ENCODE measurements at places on chromosomes 5 and 9.

- peak; percentile 55 for DNase-seq
Observed at GRCh38 chr5:123813937-123814624, 302.1 kb downstream of the CSNK1G3 start.

DNA sequence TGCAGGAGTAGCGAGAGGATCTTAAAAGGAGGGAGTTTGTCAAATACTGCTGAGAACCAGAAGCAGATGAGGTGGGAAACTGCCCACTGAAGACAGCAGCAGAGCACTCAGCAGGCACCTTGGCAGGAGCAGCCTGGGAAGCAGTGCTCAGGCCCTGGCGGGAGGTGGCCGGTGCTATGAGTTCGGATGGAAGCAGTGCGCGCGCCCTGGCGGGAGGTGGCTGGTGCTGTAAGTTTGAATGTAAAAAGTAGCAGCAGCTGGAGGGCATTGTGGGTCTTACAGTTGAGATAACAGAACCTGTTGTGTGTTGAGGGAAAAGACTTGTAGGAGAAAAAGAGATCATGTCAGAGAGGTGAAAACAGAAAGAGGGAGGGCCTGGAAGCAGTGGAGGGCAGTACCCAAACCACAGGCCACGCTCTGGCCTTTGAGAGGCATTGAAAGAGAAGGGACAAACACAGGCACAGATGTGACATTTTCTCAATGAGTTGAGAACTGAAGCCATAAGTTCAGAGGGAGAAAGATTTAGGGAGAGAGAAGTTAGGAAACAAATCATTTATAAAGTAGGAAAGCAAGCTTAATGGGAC, 130.9 kb downstream of the ERCC6L2 start:
- no peak for DNase-seq

GRCh38 chr5:113520429-113520828, 6.9 kb downstream of the YTHDC2 start:
- peak; percentile 28 for DNase-seq

GRCh38 chr5:127839496-127840197, 136.5 kb downstream of the CCDC192 start:
- no peak for DNase-seq

- no peak for DNase-seq
Observed at GRCh38 chr5:17816944-17817343, 182.7 kb downstream of the TAF11L14 start.

DNA sequence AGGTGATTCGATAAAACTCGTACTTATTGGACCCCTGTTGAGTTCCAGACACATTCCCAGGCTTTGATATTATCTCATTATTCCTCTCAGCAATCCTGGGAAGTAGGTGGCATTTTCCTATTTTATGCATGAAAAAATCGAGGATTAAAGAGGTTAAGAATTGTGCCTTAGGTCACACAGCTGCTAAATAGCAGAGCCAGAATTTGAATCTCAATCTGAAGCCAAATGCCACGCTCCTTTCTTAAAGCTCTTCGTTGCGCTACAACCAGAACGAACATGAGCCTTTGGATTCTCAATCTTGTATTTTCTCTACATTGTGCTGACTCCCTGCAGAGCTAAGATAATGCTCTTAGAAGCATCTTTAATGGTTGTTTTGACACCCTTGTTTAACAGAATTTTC, 527.8 kb upstream of the TLE4 start:
- no peak for DNase-seq

DNA sequence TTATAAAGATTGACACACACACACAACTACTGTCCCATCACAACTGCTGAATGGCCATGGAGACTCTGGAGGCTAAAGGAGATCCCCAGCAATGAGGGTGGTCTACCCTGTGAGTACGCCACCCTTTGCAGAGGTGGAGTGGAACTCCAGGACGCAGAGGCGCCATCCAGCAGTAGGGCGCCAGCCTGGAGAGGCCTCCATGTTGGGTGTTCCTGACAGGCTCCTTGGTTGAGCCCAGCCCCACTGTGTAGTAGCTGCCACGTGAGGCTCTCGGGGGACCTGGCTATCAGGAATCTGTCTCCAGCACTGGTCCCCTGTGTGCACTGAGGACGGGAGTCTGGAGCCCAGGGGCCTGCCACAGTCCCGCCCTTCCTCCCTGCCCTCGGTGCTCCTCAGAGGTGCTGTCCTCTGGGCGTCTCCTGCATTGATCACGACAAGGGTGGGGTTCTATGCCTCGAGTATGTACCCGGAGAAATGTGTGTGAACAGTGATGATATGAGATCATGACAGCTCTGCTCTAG, 72.3 kb downstream of the DAP start:
- DNase-seq: no peak

- no peak for DNase-seq
Observed at GRCh38 chr9:79140751-79141150, 431.0 kb upstream of the TLE4 start.

DNA sequence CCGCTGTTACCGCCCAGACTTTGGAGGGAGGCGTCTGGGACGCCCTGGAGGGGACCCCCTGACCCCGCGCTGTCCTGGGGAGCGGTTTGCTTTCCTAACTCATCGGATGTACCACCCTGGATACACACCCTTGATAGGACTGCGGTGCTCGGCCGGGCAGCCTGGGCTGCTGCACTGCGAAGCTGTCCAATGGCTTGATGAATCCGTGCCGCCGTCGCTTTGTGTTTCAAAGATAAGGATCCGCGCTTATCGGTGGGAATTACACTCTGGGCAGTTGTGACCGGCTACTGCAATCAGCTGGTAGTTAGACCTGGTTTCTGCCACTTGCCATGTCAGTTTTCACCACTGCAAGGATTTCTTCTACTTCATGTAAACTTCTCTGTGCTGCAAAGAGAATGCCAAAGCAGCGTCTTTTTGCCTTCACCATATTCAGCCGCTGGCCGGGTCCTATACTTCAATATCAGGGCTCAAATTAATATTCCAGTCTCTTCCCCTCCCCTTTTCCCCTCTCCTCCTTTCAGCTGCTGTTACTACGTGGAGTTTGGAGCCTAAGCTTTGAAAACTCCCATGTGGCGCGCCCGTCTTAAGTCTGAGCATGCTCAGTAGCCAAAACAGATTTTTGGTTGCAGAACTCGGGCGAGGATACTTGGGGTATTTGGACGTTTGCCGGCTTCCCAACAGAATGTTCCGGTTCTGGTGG, 727 bp downstream of the SMAD5 start:
- DNase-seq: peak; percentile 55

DNA sequence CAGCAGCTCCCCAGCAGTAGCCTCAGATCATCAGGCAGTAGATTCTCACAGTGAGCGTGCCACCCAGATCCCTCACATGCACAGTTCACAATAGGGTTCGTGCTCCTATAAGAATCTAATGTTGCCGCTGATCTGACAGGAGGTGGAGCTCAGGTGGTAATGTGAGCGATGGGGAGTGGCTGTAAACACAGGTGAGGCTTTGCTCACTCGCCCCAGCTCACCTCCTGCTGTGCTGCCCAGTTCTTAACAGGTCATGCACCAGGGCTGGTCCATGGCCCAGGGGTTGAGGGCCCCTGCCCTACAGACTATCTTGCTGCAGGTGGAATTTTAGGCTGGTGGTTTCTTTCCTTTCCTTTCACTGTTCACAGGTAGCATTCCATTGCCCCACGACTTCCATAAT, 100.2 kb downstream of the MRPL36 start:
- DNase-seq: no peak

DNA sequence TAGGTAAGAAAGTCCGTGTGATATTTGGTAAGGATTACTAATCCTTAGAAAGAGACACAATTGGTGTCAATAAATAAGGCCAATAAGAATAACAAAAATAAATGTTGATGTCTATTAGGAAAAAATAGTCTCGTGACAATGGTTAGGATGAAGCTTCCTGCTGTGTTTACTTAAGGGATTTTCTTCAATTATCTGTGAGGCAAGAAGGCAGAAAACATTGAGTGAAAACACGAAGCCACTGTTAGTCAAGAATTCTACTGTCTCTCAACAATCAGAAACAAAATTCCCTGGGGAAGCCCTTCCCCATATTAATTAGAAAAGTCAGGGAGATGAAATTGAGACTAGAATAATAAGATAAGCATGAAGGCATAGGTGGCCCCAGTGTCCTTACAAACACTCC, 149.0 kb downstream of the SYK start:
- peak; percentile 28 for DNase-seq

GRCh38 chr9:79012561-79012960, 559.2 kb upstream of the TLE4 start:
- peak; percentile 58 for DNase-seq
